NCI-H2081 treated with DMSO at 0.1 percent for 48 hours (cell line): ENCODE measurements at places on chromosomes 4 and X.

GRCh38 chrX:41921492-41922430 is 1.6 kb downstream of the CASK start:
- DNase-seq: no peak

GRCh38 chrX:71532753-71533425 is at the start of gene OGT:
Gene OGT, plus strand, starts transcription at chrX:71533104. Its CDS starts 196 bp downstream, at chrX:71533300.
- DNase-seq: peak; percentile 70

GRCh38 chr4:143344041-143344440 is 7.4 kb downstream of the GAB1 start:
- no peak for DNase-seq

GRCh38 chr4:183136855-183137254 is 37.8 kb downstream of the WWC2 start:
- DNase-seq: no peak

DNA sequence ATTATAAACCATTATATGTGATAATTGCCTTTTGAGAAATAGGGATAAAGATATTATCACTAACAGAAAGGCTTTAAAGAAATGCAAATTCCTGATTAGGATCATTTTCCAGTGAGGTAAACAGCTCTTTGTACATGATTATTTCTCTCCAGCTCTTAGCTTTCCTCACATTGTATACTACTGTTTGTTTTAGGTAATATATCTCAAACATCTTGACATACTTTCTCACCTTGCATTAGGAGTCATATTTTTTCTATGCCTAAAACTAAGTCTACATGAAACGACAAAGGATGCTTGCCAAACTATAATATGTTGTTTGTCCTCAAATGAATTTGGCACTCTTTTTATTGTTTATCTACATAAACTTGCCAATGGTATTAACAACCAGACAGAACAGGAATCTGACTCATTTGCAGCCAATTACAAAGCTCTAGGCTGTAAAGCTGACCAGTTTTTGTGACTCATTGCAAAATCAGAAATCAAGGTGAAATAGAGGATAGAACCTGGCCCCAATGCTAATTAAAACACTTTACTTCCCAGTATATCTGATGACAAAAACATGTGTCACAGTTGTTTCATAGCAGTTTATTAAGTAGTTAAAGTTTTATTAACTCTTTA is 107.0 kb downstream of the IQCM start:
- DNase-seq: no peak

GRCh38 chrX:27619975-27620374 is 29.8 kb downstream of the DCAF8L2 start:
- no peak for DNase-seq

- no peak for DNase-seq
Measured at GRCh38 chr4:184287697-184288255, 70.1 kb upstream of the ENPP6 start.

GRCh38 chr4:174835536-174835935 is 6.5 kb upstream of the GLRA3 start:
- DNase-seq: no peak

- DNase-seq: no peak
Measured at GRCh38 chr4:175386776-175387507, 425.1 kb downstream of the GPM6A start.

GRCh38 chr4:183816077-183816476 is 89.0 kb upstream of the STOX2 start:
- DNase-seq: no peak

GRCh38 chr4:162891788-162892707 is 274.6 kb downstream of the NAF1 start:
- DNase-seq: no peak

GRCh38 chr4:8071766-8072165 is 86.8 kb downstream of the ABLIM2 start:
- DNase-seq: peak; percentile 31
